ENCODE measurements at places on chromosomes 3 and 15.

- DNase-seq: no peak
Observed at GRCh38 chr3:138042043-138042442, 32.1 kb downstream of the CLDN18 start.

- no peak for DNase-seq
Observed at GRCh38 chr15:31031471-31032067, 40.1 kb upstream of the MTMR10 start.

DNA sequence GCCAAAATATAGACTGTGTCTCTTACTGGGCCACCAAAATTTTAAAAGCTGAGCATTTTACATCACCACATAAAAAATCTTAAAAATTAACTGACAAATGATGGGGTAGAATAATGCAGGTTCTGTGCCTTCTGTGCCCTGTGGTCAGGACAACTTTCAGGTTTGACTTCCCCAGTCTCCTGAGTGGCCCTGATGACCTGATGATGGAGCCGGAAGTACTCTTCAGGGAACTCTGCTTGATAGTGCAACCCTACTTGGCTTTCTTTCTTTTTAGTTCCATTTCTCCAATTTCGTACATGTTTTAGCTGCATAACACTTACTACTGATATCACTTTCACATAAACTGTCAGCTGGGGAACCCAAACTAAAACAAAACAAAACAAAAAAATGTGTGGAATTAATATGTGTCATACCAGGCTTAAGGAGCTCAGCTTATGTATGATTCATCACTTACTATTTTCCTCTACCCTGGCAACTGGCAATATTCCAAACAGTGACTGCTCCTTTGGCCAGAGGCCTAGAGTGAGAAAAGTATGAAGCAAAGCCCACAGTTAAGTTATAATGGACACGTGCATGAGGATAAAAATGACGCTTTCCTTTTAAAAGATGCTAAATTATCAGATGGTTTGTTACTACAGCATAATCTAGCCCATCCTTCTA lies 194.3 kb downstream of the BCHE start:
- DNase-seq: no peak

DNA sequence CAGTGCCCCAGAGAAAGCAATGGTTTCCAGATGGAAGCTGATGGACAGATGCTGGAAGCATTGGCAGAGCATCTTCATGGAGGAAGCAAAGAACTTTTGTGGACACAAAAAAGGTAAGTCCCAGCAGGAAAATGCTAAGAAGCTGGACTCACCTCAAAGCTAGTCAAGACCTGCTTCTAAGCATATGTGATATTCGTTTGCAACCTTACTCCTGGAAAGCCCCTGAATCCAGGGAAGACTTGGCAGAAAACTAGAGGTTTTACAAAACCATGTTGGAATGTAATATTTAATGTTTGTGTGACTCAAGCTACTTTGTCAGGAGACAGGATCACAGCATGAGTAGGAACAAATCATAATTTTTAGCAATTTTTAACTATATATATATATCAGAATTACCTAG lies 288.2 kb downstream of the BCHE start:
- no peak for DNase-seq

- DNase-seq: no peak
Observed at GRCh38 chr15:98889930-98890695, 117.5 kb downstream of the PGPEP1L start.

DNA sequence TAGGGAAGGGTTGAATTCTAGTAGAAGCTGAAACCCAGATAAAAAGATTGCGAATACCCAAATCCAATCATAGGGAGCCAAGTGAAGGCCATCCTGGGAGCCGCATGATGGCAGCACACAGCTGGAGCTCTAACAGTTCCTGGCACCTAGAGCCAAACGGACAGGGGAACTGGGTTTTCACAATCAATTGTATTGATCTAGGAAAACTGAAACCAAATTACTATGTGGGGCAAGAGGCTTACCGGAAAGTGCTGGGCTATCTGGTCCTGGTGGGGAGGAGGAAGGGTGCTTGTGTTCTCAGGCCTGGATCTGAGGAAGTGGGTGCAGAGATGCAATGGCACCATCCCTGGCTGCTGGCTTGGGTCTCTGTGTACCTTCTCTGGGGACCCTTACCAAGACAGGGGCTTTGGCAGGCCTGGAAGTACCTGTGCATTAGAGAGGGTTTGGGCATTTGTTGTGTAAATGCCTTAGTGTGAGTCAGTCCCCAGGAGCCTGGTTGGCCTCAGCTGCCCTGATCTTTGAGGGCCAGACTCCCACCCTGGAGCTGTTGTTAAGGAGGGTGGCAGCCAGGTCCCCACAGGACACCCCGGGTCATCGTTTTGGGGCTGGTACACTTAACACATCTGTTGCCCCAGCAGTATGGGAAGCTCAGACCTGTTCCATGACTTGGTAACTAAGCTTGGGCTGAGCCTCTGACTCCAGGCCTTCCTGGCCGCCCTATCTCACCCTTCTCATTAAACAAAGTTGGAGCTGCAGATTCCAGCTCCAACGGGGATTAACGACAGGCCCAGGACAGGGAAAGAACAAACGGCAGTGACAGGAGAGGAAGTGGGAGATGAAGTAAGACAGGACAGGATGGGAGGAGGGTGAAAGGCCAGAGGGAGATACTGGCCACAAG lies 8.9 kb upstream of the FURIN start:
- no peak for DNase-seq

DNA sequence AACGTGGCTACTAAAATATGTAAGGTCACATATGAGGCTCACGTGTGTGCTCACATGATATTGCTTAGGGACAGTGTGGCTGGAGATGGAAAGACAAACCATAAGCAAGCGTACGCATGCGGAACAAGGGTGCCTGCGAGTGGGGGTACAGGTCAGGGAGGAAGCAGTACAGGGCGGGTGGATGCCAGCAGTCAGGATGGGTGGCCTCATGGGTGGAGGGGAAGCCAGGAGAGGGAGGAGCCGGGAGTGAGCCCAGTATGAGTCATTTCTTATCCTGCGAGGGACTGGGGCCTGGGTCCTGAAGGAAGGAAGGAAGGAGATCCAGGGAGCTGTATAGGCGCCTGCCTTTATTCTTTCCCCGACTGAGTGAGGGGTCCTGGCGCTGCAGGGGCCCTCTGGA lies 42.0 kb upstream of the CGNL1 start:
- no peak for DNase-seq

- no peak for DNase-seq
Observed at GRCh38 chr15:70072479-70072878, 25.2 kb downstream of the TLE3 start.

- DNase-seq: no peak
Observed at GRCh38 chr3:123634149-123635051, 49.5 kb upstream of the HACD2 start.

- DNase-seq: no peak
Observed at GRCh38 chr3:19348941-19349564, 200.7 kb downstream of the KCNH8 start.

- no peak for DNase-seq
Observed at GRCh38 chr3:131561511-131561910, 58.7 kb upstream of the MRPL3 start.

- no peak for DNase-seq
Observed at GRCh38 chr15:91022832-91023129, 387 bp upstream of the VPS33B start.

DNA sequence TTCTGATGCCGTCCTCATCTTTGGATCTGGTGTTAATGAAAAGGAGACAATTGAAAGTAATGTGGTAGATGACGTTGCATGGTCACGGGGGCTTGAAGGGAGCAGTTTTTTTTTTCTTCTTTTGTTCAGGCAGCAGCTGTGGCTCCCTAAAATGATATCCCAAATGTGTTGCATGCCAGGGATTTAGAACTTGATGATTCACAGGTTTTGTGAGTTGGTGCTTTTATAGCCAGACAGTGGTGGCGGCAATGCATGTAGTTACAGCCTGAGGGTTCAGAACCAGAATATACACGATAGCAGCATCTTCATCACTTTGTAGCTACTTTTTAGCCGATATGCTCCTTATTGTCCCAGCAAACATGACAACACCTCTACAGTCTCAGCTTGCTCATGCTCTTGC lies 133.4 kb downstream of the CHST2 start:
- DNase-seq: no peak

DNA sequence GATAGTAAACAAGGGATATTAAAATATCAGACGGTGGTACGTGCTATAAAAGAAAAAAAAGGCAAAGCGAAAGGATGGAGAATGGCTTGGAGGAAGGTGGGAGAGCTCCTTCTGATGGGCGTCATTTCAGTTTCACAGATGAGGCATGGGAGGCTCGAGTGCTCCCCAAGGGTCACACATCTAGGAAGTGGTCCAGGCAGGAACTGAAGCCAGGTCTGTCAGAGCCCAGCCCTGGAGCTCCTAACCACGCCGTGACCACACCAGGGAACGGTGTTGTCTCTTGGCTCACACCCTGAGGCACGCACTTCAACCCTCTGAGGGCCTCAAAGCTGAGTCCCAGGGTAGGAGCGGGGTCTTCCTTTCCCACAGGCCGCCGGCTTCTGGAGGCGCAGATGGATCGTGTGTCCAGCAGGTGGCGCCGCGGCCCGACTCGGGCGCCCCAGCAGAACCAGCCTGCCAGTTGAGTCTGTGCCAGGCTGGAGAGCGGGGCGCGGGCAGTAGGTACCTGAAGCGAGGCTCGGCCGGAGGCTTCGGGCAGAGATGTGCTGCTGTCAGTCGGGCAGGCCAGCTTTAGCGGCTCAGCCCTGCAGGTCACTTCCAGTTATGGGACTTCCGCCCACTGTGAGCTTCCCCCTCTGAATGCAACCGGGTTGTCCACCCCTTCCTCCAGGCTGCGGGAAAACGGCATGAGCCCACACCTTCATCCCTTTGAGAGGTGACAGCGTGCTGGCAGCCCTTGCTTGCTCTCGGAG lies 68.1 kb downstream of the SLC6A1 start:
- peak; percentile 10 for DNase-seq

DNA sequence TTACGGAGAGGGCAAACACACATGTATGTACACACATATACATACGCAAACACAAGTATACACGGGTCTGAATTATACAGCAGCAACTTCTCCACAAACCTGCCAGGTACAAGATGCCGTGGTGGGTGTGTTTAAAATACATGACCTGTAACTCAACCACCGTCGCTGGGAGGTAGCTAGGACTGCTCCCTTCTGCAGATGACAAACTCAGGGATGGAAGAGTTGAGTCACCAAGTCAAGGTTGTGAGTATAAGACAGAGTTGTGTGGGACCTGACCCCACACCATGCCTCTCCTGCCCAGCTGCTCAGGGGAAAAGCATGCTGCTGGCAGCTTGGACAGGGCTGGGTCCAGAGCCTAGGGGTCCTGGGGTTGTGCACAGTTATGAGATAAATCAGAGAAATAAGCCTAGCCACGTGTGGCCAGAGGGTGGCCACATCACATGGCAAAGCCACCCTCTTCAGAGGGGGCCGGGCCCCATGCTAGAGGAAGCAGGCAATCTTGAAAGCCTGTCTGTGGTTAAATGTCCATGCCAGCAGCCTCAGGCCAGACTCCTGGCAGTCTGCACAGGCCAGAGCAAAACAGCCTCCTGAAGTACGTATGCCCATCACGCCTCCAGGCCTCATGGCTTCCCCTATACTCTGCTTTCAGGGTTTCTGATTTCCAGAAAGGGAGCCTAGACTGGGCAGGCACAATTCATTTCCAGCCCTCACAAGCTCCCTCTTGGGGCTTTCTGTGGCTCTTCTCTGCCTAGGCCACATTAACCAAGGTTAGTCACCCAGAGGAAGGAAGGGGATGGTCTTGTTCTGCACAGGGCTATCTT lies 107.7 kb upstream of the RPL32 start:
- no peak for DNase-seq

DNA sequence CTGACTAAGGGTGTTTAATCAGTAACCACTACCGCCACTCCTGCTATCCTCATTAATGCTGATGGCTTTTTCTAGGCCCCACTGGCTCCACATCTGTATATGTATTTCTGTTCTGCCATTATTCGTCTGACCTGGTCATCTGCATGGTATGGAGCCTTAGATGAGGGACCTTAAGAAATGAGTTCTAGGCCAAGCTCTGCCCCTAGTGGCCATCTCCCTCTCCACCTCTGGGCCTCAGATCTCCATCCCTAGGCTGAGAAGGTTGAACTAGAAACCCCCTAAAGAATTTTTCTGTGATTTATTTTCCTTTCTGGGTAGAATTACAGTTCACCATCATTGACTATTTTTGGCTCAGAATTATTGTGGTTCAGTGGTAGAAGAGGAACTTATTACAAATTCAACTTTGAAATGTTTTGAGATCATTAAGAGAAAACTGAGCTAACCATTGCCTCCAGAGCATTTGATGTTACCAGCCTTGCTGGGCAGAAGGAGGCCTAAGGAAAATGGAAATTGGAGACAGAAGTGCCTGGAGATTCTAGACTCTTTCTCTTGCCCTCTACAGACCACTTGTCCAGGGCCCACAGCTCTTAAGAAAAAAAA lies 325.2 kb upstream of the NR2E3 start:
- no peak for DNase-seq

DNA sequence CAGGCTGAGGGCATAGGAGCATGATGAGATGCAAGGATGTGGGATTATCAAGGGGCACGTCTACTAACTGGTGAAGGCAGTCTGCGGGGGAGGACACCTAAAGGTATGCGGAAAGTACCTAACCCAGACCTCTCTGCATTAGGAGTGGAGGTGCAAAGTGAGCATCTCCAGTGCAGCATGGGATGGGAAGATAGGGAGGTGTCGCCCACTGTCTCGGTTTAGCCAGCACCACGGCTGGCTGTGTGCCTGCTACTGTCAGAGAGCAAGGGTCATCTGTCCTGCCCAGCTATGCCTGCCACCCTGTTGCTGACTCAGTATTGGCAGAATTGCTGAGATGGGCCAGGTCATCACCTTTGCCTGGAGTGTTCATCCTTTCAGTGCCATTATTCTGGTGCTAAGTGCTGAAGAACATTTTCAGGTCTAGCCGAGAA lies 40.1 kb downstream of the OXNAD1 start:
- no peak for DNase-seq

DNA sequence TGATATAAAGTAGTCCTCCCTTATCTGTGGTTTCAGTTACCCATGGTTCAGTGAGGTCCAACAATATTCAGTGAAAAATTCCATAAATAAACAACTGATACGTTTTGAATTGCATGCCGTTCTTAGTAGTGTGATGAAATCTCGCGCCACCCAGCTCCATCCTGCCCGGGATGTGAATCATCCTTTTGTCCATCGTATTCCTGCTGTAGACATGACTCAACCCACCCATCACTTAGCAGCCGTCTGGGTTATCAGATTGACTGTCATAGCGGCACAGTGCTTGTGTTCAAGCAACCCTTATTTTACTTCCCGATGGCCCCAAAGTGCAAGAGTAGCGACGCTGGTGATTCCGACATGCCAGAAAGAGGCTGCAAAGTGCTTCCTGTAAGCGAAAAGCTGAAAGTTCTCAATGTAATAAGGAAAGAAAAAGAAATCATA lies 48.0 kb upstream of the MEX3B start:
- no peak for DNase-seq

GRCh38 chr3:169334991-169335390 lies 328.5 kb downstream of the MECOM start:
- DNase-seq: no peak

GRCh38 chr15:25238126-25238525 lies 200.7 kb downstream of the UBE3A start:
- no peak for DNase-seq

- DNase-seq: no peak
Observed at GRCh38 chr15:70266412-70267121, 168.8 kb upstream of the TLE3 start.

GRCh38 chr3:51591231-51591630 lies 52.7 kb downstream of the RAD54L2 start:
- DNase-seq: no peak

All from activated naive CD8-positive, alpha-beta T cell treated with anti-CD3 and anti-CD28 coated beads, Interleukin-2, amount 50 U/mL, for 16 hours (primary cell).